ENCODE measurements at places on chromosomes 2 and 18.

DNA sequence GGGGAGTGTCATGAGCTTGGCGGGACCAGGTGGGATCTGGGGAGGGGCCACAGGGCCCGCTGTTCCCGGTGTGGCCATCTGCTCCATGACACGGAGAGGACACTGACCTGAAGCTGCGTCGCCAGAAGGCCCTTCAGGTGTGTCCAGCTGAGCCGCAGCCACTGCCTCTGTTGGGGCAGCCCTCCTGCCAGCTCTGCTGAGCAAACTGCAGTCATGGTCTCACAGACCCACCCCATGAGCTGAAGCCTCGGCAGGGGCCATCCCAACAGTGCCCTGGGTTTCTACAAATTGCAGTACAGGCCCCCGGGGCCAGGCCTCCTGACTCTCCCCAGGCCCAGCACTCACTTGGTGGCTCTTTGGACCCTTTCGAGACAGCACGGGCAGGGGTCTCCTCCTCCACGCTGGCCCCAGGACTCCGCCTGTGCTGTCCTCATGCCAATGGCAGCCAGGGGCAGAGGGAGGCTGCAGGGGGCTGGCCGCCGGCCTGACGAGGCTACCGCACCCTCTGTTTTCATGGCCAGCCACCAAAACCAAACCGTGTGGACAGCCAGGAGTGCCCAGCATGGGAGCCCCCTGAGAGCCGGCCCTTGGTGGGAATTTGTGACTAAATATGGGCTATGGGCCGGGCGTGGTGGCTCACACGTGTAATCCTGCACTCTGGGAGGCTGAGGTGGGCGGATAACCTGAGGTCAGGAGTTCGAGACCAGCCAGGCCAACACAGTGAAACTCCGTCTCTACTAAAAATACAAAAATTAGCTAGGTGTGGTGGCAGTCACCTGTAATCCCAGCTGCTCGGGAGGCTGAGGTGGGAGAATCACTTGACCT is 175.2 kb upstream of the SALL3 start:
- DNase-seq, result no peak

- no peak for DNase-seq
Measured at GRCh38 chr2:319059-319600, 31.2 kb upstream of the ALKAL2 start.

DNA sequence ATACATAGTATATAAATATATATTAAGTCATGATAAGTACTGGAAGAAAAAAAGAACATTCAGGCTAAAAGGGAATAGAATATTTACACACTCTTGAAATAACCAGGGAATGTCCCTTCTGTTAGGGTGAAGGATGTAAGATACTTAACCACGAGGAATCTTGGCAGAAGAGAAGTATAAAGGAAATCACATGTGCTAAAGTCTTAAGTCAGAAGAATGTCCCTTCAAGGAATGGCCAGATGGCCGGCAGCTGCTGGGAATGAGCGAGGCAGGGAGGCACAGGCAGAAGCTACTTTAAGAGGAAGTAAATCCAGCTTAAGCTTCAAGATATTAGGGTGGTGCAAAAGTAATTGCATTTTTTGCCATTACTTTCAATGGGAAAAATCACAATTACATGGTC is 5.5 kb downstream of the CCDC102B start:
- DNase-seq, result no peak

GRCh38 chr2:42886921-42887320 is 94.5 kb upstream of the HAAO start:
- DNase-seq, result no peak

- DNase-seq, result no peak
Measured at GRCh38 chr18:74652392-74652988, 54.8 kb downstream of the ZNF407 start.

DNA sequence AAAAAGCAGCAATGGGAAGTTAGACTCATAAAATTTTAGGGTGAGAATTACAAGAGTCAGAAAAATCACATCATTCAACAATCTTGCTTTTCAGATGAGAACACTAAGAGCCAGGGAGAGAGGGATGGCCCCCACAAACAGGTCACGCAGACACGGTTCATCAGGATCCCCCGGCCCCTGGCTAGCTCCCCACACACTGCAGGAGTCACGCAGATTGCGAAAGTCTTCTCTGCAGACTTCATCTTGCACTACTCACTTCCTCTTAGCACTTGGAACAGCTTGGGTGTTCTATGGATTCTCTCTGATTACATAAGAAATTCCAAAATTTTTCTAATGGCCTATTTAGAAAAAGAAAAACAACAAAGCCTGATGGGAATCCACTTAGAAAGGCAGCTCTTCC is 21.6 kb upstream of the SULT1C2 start:
- no peak for DNase-seq

- no peak for DNase-seq
Measured at GRCh38 chr2:221671515-221671914, 99.4 kb upstream of the EPHA4 start.

- no peak for DNase-seq
Measured at GRCh38 chr18:48880931-48881330, 69.8 kb downstream of the SMAD7 start.

DNA sequence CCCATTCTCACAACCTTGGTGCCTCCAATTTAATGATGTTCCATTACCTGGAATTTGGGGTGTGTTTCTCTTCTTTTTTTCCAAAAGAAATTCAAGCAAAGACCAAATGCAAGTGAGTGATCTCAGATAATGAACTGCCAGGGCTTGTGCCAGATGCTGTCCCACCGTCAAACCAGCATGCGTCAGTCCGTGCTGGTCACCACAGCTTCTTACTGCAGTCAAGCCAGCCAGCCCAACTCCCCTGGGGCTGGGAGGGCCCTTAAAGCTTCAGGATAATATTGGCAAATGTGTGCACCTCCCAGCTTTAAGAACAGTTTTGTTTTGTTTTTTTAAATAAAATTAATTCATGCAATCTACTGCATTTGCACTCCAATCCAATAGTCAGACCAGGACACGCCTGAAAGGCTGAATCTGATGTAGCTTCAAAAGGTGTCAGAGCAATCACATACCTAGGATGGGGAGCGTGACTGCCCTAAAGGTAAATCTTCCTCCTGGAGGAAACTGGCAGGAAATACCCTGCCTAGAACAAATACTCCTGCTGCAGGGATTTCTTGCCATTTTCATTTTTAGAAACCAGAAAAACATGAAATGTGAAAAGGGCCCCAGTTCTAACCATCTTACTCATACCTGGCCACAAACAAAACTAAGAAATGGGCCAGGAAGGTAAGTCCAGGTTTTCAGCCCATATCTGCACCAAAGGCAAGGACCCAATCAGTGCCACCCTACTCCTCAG is 26.8 kb upstream of the SP3 start:
- DNase-seq, result no peak

DNA sequence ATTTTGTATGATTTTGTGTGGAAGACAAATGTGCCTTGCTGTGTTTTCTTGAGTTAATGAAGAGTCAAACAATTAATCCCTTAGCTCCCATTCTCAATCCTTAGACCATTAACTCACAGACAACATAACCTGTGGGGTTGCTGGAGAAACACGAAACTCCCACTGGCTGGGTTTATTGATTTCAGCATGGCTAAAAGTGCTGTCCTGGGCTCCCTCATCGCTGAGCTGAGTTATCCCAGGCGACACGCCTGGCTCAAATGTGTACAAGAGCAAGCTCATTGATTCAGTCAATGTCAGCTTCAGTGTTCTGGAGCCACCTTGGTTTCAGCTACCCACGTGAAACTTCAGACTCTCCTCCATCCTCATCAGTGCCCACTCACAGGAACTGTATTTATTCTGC is 896.1 kb downstream of the CNTNAP5 start:
- no peak for DNase-seq
